Occipital lobe (tissue), 3 donors: ENCODE measurements at places on chromosomes 7 and 10.

DNA sequence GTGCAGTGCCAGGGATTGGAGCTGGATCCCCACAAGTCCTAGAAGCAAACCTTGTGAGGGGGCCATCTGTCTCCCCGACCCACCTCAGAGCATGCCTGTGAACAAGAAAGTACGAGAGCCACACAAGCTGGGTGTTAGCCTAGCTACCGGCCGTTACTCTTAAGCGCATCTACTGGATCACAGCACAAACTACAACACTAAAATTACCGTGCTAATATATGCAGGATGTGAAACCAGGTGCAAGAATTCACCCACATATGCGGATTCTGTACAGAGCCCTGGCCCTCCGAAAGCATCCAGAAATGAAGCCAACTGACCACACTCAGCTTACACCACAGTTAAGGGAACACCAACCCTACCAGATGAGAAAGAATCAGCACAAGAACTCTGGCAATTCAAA lies 16.0 kb upstream of the PRSS1 start:
- DNase-seq = no peak

- DNase-seq = no peak
Measured at GRCh38 chr10:71078454-71079145, 133.8 kb upstream of the UNC5B start.

DNA sequence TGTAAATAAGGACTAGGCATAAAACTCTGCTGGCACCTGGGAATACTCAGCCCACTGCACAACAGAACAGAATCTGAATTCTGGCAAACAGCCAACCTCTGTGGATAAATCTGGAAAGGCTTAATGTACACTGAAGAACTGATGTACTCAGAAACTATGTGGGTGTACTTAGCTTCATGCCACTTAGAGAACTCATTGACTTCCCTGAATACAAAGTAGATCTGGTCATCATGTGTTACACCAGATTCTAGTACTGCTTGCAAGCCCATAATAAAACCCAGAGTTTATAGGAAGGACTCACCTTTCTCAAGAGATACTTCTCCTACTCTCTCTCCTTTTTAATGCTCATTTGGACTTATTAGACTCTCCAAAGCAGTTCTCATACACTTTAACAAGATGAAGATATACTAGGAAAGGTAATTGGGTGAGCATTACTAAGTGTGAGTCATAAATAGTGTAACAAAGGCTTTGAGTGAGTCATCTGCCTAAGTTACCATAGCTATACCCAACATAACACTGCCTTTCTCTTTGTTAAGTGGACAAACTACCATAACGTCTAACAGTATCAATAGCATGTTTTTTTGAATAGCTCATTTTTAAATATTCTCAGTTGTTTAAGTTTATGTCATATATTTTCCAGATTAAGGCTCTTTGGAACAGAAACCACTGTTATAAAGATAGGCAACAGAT lies 309.1 kb downstream of the MDFIC start:
- DNase-seq = no peak

DNA sequence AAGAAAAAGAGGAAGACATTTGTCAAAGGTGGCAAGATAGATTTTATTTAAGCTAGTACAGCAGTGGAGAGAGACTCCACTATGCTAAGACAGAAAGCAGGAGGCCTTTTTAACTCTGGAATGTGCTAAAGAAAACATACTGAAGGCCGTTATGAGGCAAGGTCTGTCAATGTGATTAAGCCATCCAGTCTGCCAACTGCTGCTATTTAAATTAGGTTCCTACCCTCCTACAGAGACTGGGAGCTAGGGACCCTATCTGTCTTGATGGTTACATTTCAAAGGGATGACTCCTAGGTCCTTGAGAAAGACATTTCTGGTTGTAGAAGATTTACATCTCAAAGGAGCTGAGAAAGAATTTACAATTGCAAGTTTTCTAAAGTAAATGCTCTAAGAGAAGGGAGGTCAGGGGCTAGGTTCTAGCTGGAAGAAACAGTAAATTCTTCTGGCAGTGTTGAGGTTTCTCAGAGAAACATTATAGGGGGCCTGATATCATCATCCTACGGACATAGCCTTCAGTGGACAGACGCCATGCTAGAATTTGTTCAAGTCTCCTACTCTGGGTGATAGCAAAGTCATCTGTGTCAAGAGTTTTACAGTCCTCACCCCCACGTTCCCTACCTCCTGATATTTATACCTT lies 211.6 kb downstream of the PHF14 start:
- DNase-seq = no peak

DNA sequence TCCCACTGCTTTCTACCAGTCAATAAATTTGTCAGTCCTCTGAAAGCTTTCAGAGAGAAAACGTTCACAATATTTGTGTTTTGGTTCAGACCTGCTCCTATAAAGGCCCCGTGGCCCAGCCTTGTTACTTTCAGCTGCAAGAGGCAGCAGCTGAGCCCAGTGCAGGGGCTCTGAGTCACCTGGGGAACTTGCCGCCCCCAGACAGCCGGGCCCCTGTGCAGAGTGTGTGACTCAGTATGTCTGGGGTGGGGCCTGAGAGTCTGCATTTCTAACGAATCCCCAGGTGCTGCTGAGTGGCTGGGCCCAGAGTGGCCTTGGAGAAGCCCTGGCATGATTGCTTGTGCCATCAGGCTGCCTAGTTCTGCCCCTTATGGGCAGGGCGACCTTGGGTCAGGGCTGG lies 303.5 kb downstream of the PAXIP1 start:
- no peak for DNase-seq

- no peak for DNase-seq
Measured at GRCh38 chr10:78581133-78581694, 487.6 kb upstream of the ZMIZ1 start.
